NCI-H1092 treated with DMSO at 0.1 percent for 48 hours (cell line): ENCODE measurements at places on chromosomes 4 and X.

DNA sequence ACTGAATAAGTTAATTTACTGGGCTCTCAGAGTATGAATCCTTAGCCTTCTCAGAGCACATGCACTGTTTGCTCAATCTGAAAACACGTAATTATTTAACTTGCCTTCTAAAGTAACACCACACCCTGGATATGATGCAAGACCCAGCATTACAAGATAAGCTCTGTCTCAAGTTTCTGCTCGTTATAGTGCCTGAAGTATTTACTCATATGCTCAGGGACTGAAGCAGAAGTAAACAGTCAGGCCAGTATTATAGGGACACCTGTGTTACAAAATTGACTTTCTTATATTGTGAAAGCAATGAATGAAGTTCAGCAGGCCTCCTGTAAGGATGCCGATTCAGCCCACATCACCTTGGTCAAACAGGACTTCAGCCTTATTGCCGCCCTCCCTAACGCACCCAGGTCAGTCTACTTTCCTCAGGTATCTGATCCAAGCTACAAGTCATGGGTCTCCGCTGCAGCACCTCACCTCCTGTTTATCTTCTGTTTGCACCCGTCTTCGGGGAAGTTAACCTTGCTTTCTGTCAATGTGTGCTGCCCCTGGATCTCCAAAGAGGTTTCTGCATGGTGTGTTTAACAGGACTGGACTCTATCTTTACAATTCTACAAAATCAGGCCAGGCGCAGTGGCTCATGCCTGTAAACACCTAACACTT, 42.8 kb upstream of the KLF3 start:
- DNase-seq, result peak; percentile 22

GRCh38 chr4:108427946-108428485, 192.4 kb upstream of the RPL34 start:
- DNase-seq, result no peak

GRCh38 chrX:78493180-78493579, 165.8 kb upstream of the CYSLTR1 start:
- no peak for DNase-seq

DNA sequence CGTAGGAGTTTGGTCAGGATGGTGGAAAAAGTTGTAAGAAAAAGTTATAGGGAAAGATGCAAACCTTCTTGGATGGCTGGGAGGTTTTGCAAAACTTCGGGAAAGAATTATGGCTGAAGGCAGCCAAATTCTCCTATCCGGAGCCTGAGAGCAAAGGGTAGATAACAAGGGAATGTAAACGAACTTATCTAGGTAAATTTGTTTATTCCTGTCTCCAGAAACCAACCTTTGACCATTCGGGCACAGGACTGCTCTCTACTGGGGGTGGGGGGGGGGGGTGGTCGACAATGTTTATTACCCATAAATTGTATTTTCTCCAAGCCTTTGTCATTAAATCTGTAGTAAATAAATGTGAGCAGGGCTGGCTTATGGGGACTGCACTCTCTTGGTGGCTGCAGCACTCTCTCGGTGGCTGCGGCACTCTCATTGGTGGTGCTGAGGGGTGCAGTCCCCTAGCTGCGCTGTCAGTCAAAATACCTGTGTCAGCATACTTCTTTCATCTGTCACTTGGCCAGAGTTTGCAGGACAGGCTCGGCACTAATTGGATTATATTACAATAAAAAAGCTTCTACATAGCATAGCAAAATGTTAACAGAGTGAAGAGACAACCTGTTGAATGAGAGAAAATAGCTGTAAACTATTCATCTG, 827.8 kb downstream of the SH3BGRL start:
- DNase-seq, result no peak

DNA sequence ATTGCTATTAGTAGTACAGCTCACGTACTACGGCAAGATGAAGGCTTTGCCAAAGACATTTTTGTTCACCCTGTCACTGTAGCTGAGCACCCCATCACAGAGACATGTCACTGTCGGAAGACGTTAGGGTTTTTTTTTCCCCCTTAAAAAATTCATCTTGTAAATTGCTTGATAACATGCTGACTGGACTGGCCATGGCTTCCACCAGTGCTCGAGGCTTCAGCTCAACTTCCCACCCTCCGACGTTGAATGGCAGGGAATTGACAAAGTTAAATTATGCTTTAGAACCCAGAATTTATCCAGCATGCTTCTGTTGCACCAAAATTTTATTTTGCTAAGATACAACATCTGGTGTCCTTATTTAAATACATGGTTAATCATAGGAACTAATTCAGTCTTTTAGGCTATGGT, 707 bp upstream of the OTUD4 start:
- DNase-seq, result peak; percentile 38

GRCh38 chr4:139555705-139556070, 331 bp downstream of the SETD7 start:
- no peak for DNase-seq

DNA sequence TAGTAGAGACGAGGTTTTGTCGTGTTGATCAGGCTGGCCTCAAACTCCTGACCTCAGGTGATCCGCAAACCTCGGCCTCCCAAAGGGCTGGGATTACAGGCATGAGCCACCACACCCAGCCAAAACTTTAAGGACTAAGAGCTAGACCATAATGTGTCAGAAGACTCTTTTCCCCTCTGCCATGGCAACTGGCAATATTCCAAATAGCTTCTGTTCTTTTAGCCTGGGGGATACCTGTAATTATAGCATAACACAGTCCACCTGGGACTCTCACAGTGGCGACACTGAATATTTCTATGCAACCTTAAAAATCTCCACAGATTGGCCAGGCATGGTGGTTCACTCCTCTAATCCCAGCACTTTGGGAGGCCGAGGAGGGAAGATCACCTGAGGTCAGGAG, 45.5 kb upstream of the RBM47 start:
- no peak for DNase-seq

- peak; percentile 26 for DNase-seq
Measured at GRCh38 chr4:6873792-6874461, 35.7 kb upstream of the TBC1D14 start.

GRCh38 chr4:114015444-114015899, 36.0 kb upstream of the ARSJ start:
- DNase-seq, result no peak

DNA sequence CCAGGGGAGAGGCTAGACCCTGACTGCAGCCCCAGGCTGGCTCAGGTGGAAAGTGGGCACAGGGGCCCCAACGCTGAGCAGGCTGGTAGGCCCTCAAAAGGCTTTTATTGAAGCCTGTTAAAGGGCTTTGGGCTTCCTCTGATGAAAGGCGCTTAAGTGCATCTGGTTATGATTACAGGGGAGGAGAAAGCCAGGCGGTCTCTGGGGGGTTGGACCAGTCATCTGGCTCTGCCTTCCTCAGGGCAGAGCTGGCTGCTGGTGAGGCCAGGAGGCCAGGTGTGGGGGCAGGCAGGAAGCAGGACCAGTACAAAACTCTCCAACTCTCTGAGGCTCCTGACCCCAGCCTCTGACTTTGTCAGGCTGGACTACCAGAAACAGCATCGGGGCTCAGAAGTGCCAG, 68.8 kb upstream of the BCOR start:
- DNase-seq, result peak; percentile 80

GRCh38 chrX:134459683-134460004, 321 bp upstream of the HPRT1 start:
- DNase-seq, result no peak

DNA sequence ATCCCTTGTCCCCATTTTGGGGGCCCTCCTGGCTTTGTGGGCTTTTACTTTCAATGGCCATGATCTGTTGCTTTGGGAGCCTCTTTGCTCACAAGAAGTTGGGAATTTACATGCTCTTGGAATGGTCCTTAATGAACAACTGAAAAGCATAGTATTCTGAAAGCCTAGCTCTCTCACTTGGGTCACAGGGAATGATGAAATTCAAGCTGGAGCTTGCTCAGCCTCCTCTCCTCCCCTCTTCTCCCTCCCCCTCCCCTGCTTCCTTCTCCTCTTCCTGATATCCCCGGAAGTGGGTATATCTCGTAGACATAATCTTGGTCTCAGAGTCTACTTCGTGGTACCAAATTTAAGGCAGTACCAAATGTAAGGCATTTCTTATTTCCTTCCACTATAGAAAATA, 400.6 kb upstream of the NR3C2 start:
- no peak for DNase-seq

GRCh38 chr4:185259719-185260118, 50.3 kb downstream of the SNX25 start:
- no peak for DNase-seq

GRCh38 chr4:4417886-4418285, 31.0 kb downstream of the NSG1 start:
- no peak for DNase-seq

- DNase-seq, result no peak
Measured at GRCh38 chr4:104726002-104726401, 231.3 kb upstream of the CXXC4 start.
